ENCODE measurements at places on chromosomes 16 and 17.

DNA sequence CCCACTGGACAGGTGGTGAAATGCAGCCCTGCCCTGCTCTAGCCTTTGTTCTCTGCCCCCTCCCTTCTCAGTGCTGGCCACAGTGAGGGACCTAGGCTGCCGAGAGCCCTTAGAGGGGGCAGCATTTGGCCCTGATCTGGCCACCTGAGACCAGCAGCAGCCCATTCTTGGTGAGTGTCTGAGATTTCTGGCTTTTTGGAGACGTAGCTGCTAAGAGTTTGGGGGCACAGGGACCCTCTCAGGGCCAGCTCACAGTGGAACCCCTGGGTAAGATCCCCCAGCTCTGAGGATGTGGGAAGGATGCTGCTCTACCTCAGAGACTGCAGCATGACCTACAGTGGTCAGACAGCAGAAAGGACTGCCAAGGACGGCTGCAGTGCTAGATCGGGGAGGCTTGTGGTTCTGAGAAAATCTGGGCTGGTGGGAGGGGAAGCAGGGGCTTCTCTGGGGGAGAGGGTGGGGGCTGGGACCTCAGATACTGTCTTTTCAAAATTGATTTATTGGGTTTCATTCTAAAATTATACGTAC is 13.3 kb downstream of the GRB7 start:
- DNase-seq: no peak

DNA sequence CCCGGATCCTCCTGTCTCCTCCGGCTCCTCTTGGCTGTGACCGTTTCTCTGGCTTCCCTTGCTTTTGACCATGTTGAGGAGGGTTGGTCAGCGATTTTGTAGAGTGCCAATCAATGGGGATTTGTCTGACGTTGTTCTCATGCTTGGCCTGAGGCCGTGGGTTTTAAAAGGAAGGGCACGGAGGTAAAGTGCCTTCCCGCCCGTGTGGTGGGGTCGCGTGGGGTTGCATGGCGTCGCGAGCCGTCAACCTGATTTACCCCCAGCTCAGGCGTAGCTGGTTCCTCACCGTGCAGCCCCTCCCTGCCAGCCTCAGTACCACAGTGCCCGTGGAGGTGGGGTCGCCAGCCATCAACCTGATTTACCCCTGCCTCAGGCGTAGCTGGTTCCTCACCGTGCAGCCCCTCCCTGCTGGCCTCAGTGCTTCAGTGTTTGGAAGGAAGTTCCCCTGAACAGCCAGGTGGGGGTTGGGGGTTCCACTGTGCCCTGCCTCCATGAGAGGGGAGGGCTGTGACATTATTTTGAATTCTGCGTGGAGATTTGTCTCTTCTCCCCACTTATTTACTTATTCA is 5.0 kb downstream of the TPSAB1 start:
- DNase-seq: no peak

DNA sequence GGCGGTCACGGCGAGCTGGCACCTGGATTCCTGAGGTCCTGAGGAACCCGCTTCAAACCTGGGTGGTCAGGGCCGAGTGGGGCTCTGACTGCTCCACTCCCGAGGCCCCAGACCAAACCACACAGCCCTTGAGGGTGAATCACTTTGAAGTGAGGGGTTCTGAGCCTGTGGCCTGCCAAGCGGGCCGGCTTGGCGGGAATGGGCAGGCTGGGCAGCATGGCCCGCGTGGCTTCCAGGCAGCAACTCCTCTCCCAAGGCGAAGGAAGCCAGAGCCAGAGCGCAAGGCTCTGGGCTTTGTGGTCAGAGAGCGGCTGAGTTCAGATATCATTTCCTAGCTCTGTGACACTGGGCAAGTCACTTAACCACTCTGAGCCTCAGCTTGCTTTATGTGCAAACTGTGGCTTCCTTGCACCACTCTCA is 42.7 kb downstream of the CMIP start:
- DNase-seq: no peak

DNA sequence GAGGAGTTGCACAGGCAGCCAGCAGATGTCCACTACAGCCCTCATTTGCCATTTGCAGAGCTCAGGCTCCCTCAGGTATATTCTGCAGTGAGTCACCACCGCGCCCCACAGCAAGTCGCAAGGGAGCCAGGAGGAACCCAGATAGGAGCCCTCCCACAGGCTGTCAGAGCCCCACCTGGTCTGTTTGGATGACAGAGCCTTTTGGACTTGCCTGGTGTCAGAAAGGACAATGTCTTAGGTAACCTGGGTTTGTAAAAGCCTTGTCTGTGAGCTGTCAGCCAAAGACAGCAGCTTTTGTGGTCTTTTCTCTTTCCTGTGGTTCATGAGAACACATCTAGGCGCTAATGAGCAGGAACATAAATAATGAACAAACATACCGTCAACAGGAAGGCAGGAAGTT is 70.9 kb downstream of the GNAO1 start:
- no peak for DNase-seq

DNA sequence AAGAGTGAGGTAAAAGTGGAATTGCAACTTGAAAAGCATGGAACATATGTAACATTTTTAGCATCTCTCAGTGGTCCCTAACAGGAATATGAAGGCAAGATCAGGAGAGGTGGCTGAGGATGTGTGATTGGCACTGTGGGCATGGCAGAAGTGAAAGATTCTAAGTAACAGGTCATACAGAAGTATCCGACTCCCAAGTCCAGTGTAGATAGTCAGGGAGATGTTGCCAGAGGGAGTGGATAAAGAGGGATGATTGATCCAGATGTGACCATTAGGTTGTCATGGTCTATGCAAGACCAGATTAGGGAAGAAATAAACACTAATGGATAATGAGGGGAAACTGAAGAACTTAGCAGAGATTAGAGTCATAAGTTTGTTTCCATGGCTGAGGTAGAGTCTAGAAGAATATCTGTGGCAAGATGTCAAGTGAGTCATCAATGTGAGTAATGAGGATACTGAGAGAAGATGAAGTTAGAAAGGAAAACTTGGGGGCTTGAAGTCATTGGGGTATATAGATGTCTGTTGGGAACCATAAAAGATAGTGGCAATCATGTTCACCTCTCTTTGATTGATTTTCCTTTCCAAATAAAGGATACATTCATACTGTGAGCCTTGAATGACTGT is 23.9 kb upstream of the CAPNS2 start:
- no peak for DNase-seq

DNA sequence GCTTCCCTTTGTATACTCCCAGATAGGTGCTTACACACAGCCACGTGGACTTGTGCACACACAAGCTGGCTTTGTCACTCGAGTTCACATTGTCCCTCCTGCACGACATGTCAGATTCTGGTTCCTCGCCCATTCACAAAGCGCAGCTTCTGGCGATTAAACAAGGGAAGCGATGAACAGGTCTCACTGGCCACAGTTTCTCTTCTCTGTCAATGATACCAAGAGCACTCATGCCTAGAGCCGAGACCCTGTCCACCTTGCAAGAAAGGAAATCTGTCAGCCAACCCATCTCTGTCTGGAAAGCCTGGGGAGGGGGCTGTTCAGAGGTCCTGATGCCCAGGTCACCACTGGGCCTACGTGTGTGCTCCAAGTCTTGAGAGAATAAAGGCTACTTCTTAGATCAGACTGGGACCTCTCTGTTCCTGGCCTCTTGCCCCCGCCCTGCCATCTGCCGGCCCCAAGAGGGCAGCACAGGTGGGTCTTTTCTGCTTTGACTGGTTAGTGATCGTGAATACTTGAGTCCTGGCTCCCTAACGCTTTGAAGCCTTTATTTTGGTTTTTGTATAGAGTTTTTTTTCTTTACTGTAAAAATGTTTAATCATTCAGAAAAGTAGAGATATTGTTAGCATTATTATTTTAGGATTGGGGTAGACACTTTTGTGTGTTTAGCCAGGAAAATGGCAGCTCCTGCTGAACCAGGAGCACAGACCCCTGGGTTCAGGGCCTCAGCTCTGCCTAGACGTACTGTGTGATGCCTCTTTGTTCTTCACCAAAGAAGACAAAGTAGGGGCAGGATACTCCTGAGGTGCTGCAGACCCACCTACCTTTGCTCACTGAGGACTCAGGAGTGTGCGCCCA is 104.7 kb downstream of the MRM1 start:
- peak; percentile 50 for DNase-seq

- DNase-seq: no peak
Observed at GRCh38 chr16:55809386-55809785, 23.5 kb downstream of the CES1 start.

DNA sequence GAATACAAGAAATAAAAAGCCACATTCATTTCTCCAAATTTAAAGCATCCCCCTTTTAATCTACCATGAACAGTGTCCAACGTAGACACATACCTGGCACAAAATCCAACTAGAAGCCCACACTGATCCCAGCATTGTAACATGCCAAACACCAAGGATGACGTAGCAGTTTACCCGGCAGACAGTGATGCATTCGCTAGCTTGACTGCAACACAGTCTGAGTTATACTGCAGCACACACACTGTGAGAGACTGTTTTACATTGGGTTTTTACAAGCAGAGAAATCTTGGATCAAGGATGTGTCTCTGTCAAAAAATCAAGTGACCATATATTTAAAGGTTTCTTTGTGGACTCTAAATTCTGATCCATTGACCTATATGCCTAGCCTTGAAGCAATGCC is 74.5 kb upstream of the C17orf78 start:
- no peak for DNase-seq

- no peak for DNase-seq
Observed at GRCh38 chr17:65518256-65518655, 43.2 kb downstream of the AXIN2 start.

GRCh38 chr17:78142119-78142861 is 3.9 kb upstream of the C17orf99 start:
- DNase-seq: no peak

GRCh38 chr17:74754832-74755231 is 6.4 kb downstream of the NHERF1 start:
- no peak for DNase-seq

DNA sequence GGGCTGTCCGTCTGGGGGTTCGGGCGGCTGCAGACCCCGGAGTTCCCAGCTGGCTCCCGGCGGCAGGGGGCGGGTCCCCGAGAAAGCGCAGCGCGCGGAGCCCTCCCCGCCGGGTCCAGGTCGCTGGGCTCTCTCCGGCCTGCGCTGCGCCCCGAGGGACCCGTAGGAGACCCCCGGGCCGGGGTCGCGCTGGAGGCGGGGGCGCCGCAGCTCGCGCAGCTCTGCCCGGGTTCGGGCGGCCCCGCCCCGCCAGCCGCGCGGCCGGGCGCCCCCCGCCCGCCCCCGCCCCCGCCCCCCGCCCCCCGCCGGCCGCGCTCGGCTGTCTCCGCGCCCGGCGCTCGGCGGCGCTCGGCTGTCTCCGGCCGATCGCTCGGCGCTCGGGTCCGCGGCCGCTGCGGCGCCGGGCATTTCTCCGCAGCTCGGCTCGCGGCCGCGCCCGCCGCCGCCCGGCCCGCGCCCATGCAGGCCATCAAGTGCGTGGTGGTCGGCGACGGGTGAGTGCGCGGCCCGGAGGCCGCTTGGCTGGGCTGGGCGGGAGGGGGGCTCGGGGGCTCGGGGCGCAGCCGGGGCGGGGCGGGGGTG is at the start of gene RAC3:
Gene RAC3 (plus strand): TSS at position 376 of the 582 bp plus-strand sequence. CDS start 84 bp downstream, at position 460.
- no peak for DNase-seq

GRCh38 chr17:50258647-50259476 is 15.4 kb upstream of the TMEM92 start:
- DNase-seq: peak; percentile 35

GRCh38 chr17:7634384-7634783 is 4.4 kb downstream of the SHBG start:
- DNase-seq: peak; percentile 53

- DNase-seq: no peak
Observed at GRCh38 chr16:84459533-84459894, 44.9 kb downstream of the MEAK7 start.

DNA sequence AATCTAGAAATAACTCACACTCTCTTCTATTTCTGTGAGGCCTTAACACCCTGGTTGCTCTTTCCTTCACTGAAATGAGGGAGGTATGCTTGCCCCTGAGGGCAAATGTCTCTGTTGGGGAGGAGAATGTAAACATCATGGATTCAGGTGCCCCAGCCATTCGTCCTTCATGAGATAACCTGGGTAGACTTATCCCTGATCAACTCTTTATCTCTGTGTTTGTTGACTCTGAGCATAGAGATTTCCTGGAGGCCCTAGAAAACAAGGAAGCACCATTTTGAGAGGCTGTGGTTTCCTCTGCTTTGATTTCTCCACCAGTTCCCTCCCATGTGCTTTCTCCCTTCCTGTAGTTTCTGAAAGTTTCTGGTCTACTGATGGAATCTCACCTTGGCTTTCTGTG is 77.3 kb downstream of the PHKB start:
- no peak for DNase-seq

DNA sequence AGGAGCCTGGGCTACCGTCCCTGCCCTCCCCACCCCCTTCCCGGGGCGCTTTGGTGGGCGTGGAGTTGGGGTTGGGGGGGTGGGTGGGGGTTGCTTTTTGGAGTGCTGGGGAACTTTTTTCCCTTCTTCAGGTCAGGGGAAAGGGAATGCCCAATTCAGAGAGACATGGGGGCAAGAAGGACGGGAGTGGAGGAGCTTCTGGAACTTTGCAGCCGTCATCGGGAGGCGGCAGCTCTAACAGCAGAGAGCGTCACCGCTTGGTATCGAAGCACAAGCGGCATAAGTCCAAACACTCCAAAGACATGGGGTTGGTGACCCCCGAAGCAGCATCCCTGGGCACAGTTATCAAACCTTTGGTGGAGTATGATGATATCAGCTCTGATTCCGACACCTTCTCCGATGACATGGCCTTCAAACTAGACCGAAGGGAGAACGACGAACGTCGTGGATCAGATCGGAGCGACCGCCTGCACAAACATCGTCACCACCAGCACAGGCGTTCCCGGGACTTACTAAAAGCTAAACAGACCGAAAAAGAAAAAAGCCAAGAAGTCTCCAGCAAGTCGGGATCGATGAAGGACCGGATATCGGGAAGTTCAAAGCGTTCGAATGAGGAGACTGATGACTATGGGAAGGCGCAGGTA is 762 bp downstream of the CDK12 start:
- peak; percentile 25 for DNase-seq

DNA sequence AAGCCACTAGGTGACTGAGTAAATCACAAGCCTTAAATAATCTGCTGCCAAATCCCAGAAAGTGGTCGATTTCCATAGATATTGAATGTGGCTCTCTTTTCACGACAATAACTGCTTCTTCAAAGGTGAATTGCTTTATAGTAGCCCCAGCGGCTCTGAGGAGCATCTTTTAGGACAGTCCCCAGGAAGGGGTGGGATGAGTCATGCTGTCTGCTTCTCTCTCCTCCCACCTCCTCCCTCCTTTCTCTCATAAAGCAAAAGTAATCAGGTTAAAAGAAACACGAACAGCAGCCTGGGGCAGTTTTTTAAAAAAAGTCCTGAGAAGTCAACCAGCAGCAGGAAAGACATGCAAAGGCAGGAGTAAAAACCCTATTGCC is 1.8 kb downstream of the KIAA0513 start:
- no peak for DNase-seq

DNA sequence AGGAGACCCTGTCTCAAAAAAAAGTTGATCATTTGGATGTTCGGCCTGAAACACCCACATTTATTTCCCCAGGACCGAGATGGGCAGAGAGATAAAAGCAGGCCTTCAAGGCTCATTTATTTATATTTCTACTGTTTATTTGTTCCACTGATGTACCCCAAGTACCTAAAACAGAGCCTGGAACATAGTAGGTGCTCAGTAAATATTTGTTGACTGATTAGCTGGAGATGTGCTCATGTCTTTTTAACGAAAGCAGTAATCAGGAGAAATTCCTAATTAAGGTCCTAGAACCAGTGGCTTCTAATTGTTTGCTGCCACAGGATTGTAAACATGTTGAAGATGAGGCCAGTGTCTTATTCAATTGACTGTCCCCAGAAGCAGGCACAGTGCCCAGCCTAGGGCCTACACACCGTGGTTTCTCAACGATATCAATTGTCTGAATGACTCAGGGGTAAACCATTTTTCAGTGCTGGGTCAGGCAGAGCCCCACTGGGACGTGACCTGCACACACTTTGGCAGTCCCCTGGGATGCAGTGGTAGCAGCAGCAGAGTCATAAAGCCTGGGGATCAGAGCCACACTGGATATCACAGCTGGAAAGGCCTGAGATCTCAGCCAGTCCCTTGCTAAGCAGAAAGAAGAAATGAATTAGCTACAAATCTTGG is 34.8 kb downstream of the SOST start:
- DNase-seq: no peak

Data from NCI-H524 (cell line).